ENCODE measurements at places on chromosomes 1 and 21.

- no peak for DNase-seq
These were observed 608 bp downstream of the PEF1 start for GRCh38 chr1:31643976-31644559.

GRCh38 chr1:32894019-32894600, 7.1 kb downstream of the TMEM54 start:
- DNase-seq = no peak

DNA sequence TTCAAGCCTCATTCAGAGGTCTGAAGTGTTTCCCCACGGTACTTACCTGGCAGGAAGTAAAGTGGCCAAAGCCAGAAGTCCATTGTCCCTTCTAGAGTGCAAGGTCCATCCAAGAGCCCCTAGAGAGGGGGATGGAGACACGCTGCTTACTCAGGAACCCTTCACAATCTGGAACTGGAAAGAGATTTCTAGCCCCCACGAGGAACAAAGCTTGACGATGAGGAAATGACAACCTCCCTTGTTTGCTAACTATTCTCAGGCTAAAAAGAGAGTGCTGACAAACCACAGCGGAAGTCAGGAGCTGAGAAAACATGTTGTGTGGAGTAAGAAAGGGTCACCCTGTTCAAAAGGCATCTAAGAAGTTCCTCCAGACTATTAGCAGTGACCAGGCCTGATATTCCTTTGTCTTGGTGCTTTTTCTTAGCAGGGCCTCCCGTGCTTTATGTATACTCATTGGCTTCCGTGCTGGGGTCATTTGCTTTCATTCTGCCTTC, at the start of gene FCMR:
TSS of gene FCMR (minus strand) at position 170 of the 494 bp plus-strand sequence. CDS start at position 83, 87 bp downstream.
- no peak for DNase-seq

DNA sequence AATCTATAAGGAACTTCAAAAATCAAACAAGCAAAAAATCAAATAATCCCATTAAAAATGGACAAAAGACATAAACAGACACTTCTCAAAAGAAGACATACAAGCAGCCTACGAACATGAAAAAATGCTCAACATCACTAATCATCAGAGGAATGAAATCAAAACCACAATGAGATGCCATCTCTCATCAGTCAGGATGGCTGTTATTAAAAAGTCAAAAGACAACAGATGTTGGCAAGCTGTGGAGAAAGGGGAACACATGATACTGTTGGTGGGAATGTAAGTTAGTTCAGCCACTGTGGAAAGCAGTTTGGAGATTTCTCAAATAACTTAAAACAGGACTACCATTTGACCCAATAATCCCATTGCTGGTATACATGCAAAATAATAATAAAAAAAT, 226.4 kb downstream of the S1PR1 start:
- no peak for DNase-seq

- no peak for DNase-seq
These were observed 26.4 kb upstream of the LAMC1 start for GRCh38 chr1:182996816-182997215.

- no peak for DNase-seq
These were observed 13.8 kb upstream of the SLC6A9 start for GRCh38 chr1:44045064-44045463.

GRCh38 chr1:13820055-13820454, 120.1 kb downstream of the PRDM2 start:
- no peak for DNase-seq

DNA sequence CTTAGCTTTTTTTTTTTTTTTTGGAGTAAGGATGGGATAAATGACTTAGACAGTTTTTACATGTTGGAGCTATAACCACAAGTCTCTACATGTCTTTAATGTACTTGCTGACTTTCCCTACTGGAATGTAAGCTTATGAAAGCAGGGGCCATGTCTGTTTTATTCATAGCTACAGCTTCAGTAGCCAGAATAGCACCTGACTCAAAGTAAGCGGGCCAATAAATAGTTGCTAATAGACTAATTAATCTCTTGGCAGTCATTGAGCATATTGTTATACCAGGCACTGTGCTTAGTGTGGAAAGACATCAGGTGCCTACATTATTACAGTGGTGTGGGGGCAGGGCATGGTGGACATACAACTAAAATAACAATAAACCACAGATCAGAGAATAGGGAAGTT, 84.4 kb upstream of the HOOK1 start:
- no peak for DNase-seq

DNA sequence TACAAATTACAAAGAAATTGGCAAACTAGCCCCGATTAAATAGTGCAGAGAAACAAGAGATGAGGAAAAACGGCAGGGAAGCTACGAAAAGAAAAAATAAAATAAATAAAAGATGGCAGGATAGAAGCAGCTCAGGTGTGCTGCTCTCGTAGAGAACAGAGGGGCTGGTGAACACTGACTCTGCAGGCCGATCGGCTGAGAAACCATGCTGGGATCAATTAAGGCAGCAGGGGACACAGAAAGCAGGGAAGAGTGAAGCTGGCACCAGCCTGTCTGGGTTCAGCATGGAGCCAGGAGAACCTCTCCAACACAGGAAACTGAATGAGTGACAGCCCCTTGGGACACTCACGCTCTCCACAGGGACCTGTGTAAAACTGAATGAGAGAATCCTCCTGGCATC, 39.5 kb upstream of the TMPRSS15 start:
- no peak for DNase-seq

- no peak for DNase-seq
These were observed 40.0 kb upstream of the CTPS1 start for GRCh38 chr1:40939320-40940059.

GRCh38 chr1:230879778-230880177, 11.5 kb upstream of the C1orf198 start:
- no peak for DNase-seq

- DNase-seq = no peak
These were observed 6.0 kb downstream of the HUNK start for GRCh38 chr21:31878831-31879230.

DNA sequence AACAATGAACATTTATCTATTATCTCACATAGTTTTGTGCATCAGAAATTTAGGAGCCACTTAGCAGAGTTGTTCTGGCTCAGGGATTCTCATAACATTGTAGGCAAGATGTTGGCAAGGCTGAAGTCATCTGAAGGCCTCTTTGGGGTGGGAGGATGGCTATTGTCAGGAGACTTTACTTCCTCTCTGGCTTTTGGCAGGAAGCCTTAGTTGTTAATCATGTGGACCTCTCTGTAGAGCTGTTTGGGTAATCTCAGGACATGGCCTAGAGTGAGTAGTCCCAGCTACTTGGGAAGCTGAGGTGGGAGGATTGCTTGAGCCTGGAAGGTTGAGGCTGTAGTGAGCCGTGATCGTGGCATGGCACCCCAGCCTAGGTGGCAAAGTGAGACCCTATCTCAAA, 40.2 kb downstream of the RASAL2 start:
- no peak for DNase-seq

DNA sequence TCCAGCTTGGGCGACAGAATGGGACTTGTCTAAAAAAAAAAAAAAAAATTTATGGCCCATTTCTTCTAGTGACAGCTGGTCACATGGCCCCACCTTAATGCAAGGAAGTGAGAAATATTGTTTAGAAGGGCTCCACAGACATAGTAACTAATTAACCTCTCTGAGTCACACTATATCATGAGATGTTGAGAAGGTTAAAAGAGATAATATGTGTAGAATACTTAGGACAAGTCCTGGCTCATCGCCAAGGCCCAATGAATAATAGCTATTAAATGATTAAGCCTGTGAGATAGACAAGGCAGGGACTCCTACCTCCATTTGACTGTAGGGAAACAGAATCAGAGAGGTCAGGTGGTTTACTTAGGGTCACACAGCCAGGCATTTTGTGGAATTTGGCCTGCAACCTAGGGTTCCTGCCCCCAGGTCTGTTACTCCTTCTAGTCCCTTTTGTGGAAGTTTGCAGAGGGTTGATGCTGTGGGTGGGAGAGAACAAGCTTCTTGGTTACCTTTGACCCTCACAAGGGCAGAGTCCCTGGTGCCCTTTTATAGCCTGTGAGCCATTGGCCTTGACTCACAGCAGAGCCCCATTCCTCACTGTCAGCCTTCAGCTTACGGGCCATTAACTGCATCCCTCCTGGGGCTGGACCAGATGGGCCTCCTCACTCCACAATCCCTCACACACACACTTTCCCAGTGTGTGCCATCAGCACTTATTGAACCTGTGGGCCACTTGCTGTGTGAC, 48.5 kb downstream of the OPRD1 start:
- no peak for DNase-seq

DNA sequence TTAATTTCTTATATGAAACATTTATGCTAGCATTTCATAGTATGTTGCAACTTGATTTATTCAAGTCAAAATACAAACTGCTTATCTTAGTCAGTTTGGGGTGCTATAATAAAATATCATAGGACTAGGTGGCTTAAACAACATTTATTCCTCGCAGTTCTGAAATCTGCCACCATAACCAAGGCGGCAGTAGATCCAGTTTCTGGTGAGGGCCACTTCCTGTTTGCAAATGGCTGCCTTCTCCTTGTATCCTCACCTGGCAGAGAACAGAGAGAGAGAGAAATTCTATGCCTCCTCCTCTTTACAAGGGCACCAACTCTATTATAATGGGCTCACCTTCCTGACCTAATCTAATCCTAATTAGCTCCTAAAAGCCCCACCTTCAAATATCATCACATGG, 76.1 kb upstream of the RGS2 start:
- DNase-seq = no peak

GRCh38 chr1:31196685-31197084, 43.0 kb downstream of the NKAIN1 start:
- DNase-seq = no peak

GRCh38 chr1:219666242-219666641, 53.3 kb upstream of the ZC3H11B start:
- no peak for DNase-seq

DNA sequence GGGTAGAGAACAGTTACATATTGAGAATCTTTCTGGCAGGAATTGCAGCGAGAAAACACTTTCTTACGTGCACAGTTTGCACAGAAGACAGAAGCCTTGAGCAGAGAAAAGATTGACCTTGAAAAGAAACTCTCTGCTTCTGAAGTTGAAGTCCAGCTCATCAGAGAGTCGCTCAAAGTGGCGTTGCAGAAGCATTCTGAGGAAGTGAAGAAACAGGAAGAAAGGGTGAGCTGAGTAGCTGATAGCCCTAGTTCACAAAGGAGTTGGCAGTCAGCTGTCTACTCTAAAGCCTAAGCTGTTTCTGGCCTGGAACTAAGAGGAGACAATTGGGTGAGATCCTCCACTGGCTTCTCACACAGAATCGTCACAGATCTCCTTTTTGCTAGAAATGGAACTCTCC, 20.3 kb upstream of the SH3BGRL3 start:
- no peak for DNase-seq
